ENCODE measurements at places on chromosomes 11 and 22. TPM values are rescaled to one million over a fixed set of nuclear protein-coding genes. Genes with fewer than 3 reads are reported as not detected.

DNA sequence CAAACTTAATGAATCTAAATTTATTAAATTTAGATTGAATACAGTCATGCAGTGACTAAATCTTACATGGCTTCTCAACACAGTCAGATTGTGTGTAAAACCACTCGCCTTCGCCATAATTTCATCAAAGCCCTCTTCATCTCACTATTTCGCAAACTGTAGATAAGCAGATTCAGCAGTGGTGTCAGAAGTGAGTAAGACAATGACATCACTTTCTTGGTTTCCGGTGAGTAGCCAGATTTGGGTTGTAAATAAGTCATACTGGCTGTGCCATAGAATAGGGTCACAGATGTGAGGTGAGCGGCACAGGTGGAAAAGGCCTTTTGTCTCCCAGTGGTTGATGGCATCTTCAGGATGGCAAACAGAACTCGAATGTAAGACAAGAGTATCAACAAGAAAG is 3.4 kb downstream of the OR10A6 start:
- H3K4me1 ChIP-seq = no peaks in the 10 kb centered on the region
- DNase-seq = no peak
- no peaks in the 10 kb centered on the region for H3K36me3 ChIP-seq
- no peak overlapping the region for H3K27ac ChIP-seq

DNA sequence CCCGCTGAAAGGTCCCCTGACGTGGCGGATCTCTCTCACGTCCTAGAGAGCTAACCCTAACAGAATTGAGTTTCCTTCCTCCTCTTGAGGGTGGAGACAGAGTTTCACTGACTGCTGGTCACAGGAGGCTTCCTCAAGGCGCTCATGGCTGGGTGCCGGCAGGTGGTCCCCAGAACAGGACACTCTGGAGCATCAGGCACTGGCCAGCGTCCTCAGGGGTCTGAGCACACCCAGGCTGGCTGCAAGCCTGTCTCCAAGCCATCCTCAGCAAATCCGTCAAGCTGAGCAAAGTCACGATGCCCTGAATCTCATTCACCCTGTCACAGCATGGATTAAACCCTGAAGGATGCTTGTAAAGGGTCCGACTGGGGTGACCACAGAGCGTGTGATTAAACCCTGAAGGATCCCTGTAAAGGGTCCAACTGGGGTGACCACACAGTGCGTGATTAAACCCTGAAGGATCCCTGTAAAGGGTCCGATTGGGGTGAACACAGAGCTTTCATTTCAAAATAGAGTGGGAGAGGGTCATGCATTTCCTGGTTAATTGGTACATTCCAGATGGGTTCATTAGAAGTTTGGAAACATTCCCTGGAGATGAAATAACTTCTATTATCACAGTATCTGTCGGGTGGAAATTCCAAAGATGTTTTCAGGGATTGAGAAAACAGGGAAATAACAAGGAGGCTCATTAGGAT is 473.0 kb downstream of the BRD1 start:
- H3K4me1 ChIP-seq = no peaks in the 10 kb centered on the region
- no peak overlapping the region for H3K27ac ChIP-seq
- no peak overlapping the region for H3K4me3 ChIP-seq
- no peaks in the 10 kb centered on the region for H3K36me3 ChIP-seq

DNA sequence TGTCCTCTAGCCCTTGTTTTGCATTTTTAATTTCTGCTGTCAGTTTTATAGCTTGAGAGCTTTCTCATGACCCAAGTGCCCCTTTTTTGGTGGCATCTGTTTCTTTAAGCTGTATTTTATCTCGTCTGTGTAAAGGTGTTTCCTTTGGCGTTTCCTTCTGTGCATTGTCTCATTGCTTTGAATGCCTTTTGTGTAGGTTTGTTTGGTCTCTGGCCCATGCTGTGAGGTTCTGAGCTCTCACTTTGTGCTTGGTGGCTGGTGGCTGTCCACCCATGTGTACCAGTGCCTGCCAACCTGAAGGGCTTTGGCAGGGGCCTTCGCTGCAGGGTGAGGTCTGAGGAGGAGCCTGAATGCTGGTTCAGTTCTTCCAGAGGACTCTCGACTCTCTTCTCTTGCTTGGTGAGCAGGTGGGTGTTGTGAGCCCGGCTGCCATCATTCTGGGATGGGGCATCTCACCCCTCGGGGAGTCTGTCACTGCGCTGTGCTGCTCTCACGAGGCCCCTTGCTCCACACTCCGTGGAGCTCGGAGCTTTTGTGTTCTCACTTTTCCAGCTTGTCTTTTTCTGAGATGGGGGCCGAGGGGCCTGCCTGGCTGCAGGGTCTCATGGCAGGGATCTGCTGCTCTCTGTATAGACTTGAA is 14.9 kb downstream of the AP2A2 start:
- no peak overlapping the region for H3K27ac ChIP-seq
- H3K4me3 ChIP-seq = no peak overlapping the region
- no peak for DNase-seq
- H3K4me1 ChIP-seq = peaks cover 8% of the 10 kb centered on the region

- no peak overlapping the region for H3K27ac ChIP-seq
- peaks cover 19% of the 10 kb centered on the region for H3K4me1 ChIP-seq
- H3K27me3 ChIP-seq = no peaks in the 10 kb centered on the region
- no peaks in the 10 kb centered on the region for H3K36me3 ChIP-seq
Measured at GRCh38 chr11:11538277-11538960, 83.4 kb downstream of the GALNT18 start.

GRCh38 chr11:83583757-83584366 is 297.7 kb upstream of the CCDC90B start:
- H3K27ac ChIP-seq = no peak overlapping the region
- H3K27me3 ChIP-seq = no peaks in the 10 kb centered on the region
- no peak overlapping the region for H3K4me3 ChIP-seq
- DNase-seq = no peak
- H3K4me1 ChIP-seq = no peaks in the 10 kb centered on the region

GRCh38 chr11:11265994-11266606 is 87.0 kb downstream of the CSNK2A3 start:
- no peak overlapping the region for H3K27ac ChIP-seq
- DNase-seq = no peak
- H3K4me1 ChIP-seq = no peaks in the 10 kb centered on the region
- no peaks in the 10 kb centered on the region for H3K36me3 ChIP-seq

- H3K27me3 ChIP-seq = no peaks in the 10 kb centered on the region
- H3K4me3 ChIP-seq = no peak overlapping the region
- no peaks in the 10 kb centered on the region for H3K36me3 ChIP-seq
Measured at GRCh38 chr11:34345991-34346480, 11.8 kb downstream of the ABTB2 start.

DNA sequence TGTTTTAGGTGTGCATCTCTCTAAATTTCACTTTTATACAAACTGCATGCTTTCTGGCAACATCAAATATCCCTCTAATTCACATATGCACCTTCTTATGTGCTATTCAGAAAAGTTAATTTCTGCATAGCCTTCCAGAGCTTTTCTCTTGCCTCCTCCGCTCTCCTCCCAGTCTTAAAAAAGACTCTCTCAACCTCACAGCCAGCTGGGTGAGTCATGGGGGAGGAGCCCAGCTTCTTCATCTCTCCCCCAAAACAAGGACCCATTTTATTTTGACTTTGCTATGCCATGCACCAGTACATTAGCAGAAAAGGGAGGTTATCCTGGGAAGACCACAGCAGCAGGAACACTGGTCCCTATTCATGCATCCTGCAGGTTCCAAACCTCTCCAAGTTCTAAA is 234.4 kb downstream of the KCNA4 start:
- no peaks in the 10 kb centered on the region for H3K4me1 ChIP-seq
- H3K4me3 ChIP-seq = no peak overlapping the region
- no peak overlapping the region for H3K27ac ChIP-seq
- H3K27me3 ChIP-seq = no peaks in the 10 kb centered on the region
- no peak for DNase-seq

- peak; percentile 36 for DNase-seq
- no peaks in the 10 kb centered on the region for H3K27me3 ChIP-seq
- H3K27ac ChIP-seq = peak overlapping the region; percentile 19
- H3K4me1 ChIP-seq = peaks cover 11% of the 10 kb centered on the region
- H3K4me3 ChIP-seq = no peak overlapping the region
- H3K36me3 ChIP-seq = no peaks in the 10 kb centered on the region
Measured at GRCh38 chr11:108857382-108857781, 192.5 kb downstream of the DDX10 start.

DNA sequence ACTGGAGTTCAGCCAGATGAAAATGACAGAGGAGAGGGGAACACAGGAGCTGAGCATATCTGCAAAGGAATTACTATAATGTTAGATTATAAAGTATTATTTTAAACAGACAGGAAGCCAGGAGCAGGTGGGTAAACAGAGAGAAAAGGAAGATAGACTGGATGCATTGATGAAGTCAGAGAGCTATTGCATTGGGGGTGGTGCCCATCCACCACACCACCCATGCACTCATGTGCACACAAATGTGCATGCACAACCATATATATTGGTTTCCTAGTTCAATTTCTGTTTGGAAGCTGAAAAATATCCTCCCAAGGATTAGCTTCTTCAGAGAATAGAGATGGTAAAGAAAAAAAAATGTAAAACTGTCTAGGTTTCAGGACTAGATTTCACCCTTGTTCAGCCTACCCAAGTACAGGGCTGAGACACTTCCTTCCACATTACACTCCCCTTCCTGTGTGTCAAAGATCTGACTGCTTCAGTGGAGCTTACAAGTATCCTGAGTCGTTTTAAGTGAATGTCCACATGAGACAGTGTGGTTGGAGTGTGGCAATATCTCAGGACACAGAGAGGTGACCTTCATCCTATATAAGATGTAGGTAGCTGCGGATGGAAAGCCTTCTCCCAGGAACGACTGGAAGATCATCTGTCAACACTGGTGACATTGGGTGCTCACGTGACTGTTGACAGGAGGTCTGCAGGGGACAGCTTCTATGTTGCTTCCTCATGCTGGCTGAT is 12.2 kb upstream of the SMPD1 start:
- DNase-seq = no peak
- no peaks in the 10 kb centered on the region for H3K4me1 ChIP-seq
- H3K4me3 ChIP-seq = no peak overlapping the region
- H3K27me3 ChIP-seq = no peaks in the 10 kb centered on the region
- H3K36me3 ChIP-seq = no peaks in the 10 kb centered on the region

GRCh38 chr11:133995066-133995465 is 38.3 kb upstream of the IGSF9B start:
- no peak overlapping the region for H3K27ac ChIP-seq
- H3K4me1 ChIP-seq = no peaks in the 10 kb centered on the region
- no peaks in the 10 kb centered on the region for H3K27me3 ChIP-seq
- DNase-seq = no peak

Gene NRIP3
- total RNA-seq = 1.6 TPM

Gene TMPRSS5
- total RNA-seq = 0.76 TPM

Gene GPR137
- 30.9 TPM for total RNA-seq

Gene KCTD17
- 28.7 TPM for total RNA-seq

Gene BDNF
- total RNA-seq = 1.2 TPM

Gene MUC2
- 0.43 TPM for total RNA-seq

Gene SYT13
- total RNA-seq = 1.0 TPM

Gene ZC3H7B
- 73.2 TPM for total RNA-seq

Gene MS4A7
- total RNA-seq = 7.6 TPM

Data from ovary (tissue), 10 donors.